ENCODE measurements at places on chromosomes 12 and 14.

- DNase-seq, result no peak
These were observed 34.9 kb upstream of the CERS5 start for GRCh38 chr12:50201987-50202521.

DNA sequence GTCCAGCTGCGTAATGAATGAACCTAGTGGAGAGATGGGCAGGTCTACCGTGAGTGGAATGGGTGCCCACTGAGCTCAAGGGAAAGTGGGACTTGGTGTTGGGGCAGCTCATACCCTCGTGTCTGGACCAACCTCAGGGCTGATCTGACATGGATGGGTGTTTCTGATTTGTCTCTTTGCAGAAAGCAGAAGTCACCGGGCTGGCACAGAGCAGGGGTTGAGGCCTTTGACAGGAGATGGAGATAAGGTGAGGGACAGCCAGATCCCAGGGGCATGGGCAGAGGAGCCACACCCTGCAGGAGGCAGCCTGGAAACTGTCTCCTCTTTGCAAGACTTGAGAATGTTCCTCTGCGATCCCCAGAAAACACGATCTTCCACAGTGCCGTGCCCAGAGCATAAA lies 20.9 kb upstream of the PPP1CC start:
- no peak for DNase-seq

DNA sequence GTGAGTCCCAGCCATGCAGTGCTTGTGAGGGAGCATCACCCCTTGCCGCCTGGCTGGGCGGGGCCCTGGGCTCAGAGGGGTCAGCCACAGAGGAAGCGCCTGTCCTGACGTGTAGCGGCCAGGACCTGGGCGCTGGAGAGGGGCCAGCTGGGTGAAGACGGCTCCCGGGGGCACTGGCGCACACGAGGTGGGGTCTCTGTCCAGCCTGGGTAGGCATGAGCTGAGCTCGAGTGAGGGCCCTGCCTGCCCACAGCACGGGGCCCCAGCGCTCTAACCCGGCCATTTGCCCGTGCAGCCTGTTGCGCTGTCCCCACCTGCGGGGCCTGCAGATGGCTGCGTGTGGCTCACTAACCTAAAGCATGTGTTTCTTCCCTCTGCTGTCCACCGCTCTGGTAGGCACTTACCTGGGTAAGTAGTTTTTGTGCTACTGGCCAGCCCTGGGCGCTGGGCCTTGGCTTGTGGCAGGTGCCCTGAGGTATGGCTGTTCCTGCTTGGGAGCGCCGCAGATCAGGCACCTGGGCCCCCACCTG lies 6.6 kb upstream of the CRIP2 start:
- no peak for DNase-seq

DNA sequence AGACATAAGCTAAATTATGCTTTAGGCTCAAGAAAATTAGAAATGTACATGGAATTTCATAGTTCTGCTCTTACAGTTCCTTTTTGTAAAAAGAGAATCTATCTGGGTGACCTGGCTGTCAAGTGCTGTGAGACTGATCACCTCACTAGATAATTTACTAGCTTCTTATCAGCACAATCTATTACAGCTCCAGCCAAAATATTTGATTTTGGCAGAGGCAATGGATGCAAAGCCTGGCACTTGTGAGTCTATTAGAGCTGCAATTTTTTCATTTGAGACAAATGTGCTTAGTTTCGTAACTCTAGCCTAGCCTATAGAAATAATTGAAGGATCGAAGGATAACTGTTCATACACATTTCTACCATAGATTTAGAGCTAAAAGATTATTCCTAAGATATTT lies 927.5 kb downstream of the SLC6A15 start:
- no peak for DNase-seq

DNA sequence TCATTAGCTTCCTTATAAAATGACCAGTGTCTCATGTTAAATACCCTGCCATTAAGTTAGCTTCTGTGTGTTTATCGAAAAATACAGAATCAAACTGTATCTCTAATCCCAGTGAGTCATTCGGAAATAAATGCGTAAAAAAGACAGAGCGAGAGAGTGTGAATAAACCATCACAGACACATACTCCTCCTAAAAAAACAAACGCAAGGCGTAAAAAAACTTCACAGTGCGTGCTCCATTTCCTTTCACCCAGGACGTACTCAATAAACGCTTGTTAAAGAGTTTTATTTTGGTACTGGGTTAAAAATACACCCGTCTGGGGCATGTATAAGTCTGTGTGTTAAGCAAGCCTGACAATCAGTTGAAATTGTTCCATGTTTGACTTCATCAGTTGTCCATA lies 58.8 kb upstream of the ISM2 start:
- DNase-seq, result no peak

Measured in thymus (tissue), 14 donors.